Astrocyte of the hippocampus (primary cell): ENCODE measurements at places on chromosomes 7 and 10.

DNA sequence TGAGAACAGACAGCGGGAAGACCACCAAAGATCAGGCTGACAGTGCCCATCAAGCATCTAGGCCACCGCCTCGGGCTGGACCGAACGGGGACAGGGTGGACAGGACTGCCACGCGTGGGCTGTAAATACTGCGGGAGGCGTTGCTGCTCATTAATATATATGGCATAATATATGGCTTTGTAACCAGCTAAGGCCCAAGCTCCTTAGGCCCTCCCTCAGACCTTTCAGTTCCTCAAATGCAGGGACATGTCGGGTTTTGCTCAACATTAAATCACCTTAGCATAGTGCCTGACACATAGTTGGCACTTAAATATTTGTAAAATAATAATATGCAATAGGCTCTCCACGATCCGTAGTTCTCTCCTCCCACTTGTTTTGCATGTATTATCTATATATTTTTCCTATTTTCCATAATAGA, 402 bp upstream of the TMEM168 start:
- no peak for DNase-seq

- DNase-seq, result peak; percentile 28
Measured at GRCh38 chr7:137007001-137007694, 138.7 kb downstream of the CHRM2 start.

GRCh38 chr7:122974229-122974628, 21.3 kb downstream of the TAS2R16 start:
- peak; percentile 10 for DNase-seq

DNA sequence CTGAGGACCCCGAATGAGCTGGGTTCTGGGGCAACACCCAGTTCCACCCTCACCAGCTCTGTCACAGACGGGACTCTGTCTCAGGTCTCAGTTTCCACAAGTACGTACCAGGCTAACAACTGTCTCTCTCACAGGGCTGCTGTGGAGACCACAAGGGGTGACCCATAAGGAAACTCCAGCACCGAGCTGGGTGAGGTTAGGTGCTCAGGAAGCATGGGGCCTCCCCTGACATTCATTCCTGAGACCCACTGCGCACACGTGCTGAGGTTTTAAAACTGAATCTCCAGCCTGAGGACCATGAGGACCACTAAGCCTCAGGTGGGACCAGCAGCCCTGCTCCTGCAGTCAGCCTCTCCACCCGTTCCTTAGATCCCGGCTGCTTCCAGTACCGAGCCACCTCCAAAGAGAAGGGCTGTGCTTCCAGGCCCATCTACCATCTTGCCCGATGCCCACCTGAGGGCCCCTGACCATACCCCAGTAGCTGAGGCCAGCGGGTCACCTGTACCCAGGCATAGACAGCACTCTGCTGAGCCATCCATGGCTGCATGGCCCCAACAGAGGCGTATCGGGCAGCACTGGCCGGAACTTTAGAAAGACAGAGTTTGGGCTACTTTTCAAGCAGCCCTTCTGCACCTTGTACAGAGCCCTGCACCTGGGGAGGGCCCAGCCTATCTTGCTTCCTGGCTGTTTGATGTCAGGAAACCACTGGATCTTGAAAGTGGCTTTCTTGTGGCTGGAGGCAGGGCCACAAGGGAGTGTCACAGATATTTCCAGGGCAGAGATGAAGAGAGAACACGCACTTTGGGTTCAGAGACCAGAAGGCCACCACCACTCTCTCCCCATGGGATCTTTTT, 18.7 kb downstream of the HSPA12A start:
- no peak for DNase-seq

GRCh38 chr10:116071453-116072148, 201.4 kb downstream of the GFRA1 start:
- no peak for DNase-seq

GRCh38 chr7:105480931-105481330, 41.1 kb downstream of the PUS7 start:
- peak; percentile 10 for DNase-seq

DNA sequence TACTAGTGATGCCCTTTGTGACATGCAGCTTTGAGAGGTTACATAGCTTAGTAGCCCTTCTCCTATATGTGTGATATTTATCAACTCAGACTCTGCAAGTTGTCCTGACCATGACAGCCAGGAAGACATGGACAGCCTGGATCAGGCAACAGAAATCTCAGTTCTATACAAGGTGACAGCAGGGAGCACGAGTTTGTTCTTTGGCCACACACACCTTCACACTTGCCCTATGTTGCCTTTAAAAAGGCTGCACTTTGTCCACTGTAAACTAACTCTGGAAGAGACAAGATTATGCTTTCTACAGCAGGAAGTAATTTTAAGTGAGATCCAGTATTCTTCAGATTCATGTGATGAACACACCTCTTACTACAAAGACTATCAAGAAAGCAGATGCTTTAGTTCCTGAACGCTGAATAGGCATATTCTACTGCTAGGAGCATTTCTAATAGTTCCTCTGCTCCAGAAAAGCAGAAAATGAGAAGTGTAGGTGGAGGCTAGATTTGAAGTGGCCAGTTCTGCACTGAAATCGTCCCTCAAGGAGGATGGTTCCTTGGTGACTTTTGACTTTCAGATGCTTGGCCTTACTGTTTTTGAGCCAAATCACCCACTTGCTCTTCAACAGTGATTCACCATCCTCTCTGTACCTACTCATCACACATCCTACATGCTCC, 239.2 kb downstream of the COBL start:
- no peak for DNase-seq

GRCh38 chr10:19904202-19904661, 88.0 kb downstream of the PLXDC2 start:
- DNase-seq, result peak; percentile 86

GRCh38 chr7:141949451-141949850, 2.7 kb upstream of the CLEC5A start:
- no peak for DNase-seq

GRCh38 chr10:28391283-28391682, 88.4 kb upstream of the MPP7 start:
- DNase-seq, result no peak

DNA sequence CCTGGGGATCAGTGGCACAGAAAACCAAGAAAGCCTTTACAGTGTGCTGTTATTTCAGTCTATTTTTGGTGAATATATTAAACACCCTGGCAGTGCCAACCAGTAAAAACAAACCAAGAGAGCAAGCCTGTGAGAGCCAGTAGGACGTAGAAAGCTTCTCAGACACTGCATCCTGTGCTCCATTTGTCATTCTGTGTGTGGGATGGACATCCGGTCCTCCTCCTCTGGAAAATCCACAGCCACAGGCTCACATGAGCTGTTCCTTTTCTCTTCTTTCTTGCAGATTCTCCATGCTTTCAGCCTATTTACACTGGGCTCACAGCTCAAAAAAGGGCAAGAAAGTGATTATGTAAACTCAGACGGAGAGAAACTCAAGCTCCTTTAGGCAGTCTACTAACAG, 119.7 kb upstream of the YAE1 start:
- no peak for DNase-seq

- DNase-seq, result no peak
Measured at GRCh38 chr10:69729326-69730048, 72.2 kb upstream of the COL13A1 start.

GRCh38 chr7:116342125-116342524, 131.8 kb downstream of the TES start:
- no peak for DNase-seq

GRCh38 chr10:124745673-124746072, 1.5 kb upstream of the FAM53B start:
- peak; percentile 59 for DNase-seq

- DNase-seq, result peak; percentile 43
Measured at GRCh38 chr10:110701617-110701971, 57.5 kb downstream of the RBM20 start.

DNA sequence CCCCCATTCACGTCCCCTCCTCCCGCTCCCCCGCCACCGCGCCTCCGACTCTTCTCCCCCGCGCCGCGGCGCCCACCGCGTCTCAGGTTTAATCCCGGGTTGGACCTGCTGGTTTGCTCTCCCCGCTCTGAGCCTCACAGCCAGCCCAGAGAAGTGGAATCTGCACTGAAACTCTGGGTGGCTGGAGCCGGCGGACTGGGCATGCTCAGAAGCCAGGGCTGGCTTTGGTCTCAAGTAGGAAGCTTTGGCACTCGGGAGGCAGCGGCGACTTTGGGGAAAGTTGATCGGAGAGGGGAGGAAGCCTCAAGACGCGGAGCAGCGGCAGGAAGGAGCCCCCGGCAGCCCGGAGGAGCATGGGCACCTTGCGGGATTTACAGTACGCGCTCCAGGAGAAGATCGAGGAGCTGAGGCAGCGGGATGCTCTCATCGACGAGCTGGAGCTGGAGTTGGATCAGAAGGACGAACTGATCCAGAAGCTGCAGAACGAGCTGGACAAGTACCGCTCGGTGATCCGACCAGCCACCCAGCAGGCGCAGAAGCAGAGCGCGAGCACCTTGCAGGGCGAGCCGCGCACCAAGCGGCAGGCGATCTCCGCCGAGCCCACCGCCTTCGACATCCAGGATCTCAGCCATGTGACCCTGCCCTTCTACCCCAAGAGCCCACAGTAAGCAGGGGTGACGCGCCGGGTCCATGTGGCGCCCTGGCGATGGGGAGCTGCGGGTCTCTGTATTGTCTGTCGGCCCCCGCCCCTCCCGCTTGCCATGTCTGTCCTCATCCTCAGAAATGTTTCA, at the start of gene PRKG1:
Gene PRKG1, plus strand, starts transcription at position 250 of the 791 bp plus-strand sequence.
- DNase-seq, result peak; percentile 83
